NCI-H446 (cell line): ENCODE measurements at places on chromosomes 13 and 19.

DNA sequence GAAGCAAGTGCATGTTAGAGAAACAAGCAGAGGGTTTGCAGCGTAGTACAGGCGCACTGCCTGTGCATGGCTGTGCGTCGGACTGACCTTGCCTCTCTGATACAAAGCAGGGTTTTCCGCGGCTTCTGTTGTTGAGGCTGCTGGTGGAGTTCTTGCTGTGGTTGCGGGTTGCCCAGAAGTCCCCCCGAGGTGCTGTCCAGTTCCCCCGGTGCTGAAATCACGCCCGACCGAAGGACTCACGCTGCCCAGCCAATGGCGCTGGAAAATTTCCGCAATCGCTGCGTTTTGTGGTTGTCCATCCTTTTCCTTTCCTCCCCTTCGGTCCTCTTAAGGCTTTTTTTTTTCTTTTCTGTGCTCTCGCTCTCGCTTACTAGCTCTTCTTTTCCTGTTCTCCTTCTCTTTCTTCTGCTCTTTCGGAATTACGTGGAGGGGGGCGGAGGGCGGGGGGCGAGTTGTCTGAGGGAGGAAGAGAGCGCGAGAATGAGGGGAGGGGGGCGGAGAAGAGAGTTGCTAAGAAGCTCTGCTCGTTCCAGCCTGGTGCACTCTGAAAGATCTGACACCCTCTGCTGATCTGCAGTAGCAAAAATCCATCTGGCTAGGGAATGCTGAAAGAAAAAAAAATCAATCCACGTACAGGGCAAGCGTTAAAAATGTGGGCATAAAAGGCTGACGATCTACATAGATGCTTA, at the start of gene SLITRK1:
TSS of gene SLITRK1 (minus strand) at position 558 of the 689 bp plus-strand sequence. CDS start 967 bp downstream, outside the sequence.
- DNase-seq: no peak

DNA sequence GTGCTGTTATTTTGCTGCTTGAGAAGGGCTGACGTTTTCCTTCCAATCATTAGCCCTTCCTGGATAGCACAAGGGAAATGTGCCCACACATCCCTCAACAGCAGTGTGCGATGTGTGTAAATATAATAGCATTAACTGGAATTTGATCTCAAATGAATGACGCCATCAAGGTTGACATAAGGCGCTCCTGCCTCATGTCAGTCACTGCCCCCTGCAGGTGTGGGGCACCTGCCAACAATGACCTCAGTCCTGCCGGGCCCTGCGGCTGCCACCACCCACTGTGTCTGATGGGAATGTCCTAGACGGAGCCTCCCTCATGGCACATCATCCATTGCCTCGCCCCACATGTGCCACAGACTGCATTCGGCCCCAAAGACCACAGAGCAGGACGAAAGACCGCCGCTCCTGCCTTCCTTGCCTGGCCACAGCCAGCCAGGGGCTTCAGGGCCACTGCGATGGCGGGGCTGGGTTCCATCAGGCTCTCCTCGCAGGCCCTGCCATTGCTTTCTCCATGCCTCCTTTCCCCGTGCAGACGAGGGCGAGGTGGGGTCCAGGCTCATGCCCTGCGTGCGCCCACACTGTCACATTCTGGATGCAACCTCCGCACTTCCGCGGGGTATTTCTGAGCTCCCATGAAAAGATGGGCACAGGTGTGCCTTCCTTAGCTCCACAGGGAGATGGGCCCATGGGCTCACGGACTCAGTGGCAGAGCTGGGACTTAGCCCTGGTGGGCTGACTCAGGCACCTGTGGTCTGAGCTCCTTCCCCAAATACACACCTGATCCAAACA, 146.7 kb downstream of the SOX1 start:
- no peak for DNase-seq

- no peak for DNase-seq
Measured at GRCh38 chr19:8607386-8607785, 3.1 kb downstream of the ADAMTS10 start.

GRCh38 chr13:31670831-31671617, 68.3 kb upstream of the RXFP2 start:
- DNase-seq: no peak

- DNase-seq: no peak
Measured at GRCh38 chr13:79044415-79044814, 361.6 kb downstream of the RBM26 start.

- DNase-seq: no peak
Measured at GRCh38 chr13:60720590-60720989, 323.6 kb downstream of the TDRD3 start.

DNA sequence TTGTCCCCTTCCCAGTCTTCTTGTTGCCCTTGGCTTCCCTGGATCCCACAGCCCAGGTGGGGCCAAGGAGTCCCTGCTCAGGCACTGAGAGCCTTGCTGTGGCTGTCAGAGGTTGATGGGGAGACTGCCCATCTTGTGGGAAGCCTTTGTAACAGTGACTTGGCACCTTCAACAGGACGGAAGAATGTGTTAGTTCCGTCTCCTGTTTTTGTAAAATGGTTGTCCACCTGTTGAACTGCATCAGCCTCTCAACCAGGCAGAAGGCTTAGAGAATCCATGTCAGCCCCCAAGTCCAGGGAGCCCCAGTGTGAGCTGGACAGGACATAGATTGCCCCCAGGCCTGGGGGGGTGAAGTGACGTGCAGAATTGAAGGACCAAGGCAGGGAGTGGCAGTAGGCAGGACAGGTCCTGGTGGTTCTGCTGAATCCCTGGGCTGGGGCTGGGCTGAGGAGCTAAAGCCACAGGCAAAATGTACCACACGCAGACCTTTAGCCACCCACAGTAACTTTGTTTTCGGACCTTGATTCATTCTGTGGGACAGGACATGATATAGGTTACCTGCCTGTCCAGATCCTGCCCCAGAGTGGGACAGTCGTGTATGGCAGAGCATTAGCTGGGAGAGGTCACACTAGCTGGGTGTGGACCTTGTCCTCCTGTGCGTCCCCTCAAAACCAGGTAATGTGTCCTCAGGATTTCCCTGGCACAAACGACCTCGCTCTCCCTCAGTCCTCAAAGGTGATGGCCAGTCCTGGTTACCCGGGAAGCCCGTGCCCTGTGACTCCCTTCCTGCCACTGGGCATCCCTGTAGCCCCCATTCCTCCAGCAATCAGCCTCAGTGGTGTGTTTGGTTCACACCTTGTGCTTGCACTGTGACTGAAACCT, 47.0 kb downstream of the GATAD2A start:
- no peak for DNase-seq

- no peak for DNase-seq
Measured at GRCh38 chr19:55228015-55228391, 560 bp downstream of the TMEM86B start.

- DNase-seq: no peak
Measured at GRCh38 chr13:110600261-110600819, 15.0 kb upstream of the NAXD start.

GRCh38 chr19:35879068-35879467, 10.7 kb downstream of the APLP1 start:
- DNase-seq: no peak

- no peak for DNase-seq
Measured at GRCh38 chr13:26561651-26562511, 4.4 kb downstream of the WASF3 start.

DNA sequence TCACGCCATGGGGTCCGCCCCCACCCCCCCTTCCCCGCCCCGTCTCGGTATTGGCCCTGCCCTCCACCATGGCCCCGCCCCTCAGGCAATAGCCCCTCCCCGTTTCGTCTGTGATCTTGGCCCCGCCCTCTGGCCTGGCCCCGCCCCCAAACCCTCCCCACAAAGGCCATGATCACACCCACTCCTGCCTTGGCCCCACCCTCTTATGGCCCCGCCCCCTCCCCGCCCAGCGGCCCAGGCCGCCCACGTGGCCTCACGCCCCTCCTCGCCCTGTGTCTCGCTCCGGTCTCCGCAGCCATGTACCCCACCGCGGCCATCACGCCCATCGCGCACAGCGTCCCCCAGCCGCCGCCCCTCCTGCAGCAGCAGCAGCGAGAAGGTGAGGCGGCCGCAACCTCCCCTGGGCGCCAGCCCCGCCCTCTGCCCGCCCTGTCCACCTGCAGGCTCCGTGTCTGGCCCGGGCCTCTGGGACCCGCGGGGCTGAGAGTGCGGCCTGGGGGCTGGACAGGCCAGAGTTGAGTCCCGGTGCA, 61.3 kb downstream of the CELF5 start:
- no peak for DNase-seq

DNA sequence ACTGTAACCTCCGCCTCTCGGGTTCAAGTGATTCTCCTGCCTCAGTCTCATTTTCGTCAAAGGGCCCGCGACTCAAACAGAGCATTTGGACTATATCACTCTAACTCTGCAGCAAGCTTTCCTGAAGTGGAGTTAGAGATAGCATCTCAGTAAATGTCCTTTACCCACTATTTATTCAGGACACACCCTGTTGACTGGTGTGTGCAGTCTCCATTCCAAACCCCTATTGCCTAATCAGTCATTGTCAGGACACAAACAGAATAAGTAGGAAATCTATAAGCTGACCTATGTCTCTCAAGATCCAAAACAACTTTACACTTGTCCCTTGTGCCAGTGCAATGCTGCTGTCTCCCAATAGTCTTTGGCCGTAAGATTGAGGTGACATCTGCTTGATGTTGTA, 1.4 kb downstream of the ZNF222 start:
- DNase-seq: no peak

GRCh38 chr13:28538932-28539331, 44.0 kb upstream of the FLT1 start:
- DNase-seq: no peak

DNA sequence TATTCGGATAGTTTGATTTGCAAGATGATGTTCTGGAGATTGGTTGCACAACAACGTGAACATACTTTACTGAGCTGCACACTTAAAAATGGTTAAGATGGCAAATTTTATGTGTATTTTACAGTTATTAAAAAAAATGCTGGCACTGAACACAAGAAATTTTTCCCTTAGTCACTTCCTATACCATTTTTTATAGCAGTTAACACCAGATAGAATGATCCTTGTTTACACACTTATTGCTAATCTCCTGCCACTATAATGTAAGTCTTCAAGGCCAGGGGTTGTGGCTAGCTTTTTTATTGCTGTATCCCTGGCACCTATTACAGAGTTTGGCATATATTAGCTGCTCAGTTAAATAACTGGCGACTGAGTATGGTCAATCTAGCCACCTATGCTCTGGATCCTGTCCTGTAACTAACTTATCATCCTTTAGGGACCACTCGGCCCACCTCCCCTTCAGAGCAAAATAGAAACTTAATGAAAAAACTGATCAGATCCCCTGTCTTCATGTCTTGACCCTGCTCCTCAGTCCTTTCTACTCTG, 2.0 kb upstream of the EBPL start:
- DNase-seq: no peak

GRCh38 chr19:15846923-15847322, 31.5 kb upstream of the OR10H1 start:
- no peak for DNase-seq

DNA sequence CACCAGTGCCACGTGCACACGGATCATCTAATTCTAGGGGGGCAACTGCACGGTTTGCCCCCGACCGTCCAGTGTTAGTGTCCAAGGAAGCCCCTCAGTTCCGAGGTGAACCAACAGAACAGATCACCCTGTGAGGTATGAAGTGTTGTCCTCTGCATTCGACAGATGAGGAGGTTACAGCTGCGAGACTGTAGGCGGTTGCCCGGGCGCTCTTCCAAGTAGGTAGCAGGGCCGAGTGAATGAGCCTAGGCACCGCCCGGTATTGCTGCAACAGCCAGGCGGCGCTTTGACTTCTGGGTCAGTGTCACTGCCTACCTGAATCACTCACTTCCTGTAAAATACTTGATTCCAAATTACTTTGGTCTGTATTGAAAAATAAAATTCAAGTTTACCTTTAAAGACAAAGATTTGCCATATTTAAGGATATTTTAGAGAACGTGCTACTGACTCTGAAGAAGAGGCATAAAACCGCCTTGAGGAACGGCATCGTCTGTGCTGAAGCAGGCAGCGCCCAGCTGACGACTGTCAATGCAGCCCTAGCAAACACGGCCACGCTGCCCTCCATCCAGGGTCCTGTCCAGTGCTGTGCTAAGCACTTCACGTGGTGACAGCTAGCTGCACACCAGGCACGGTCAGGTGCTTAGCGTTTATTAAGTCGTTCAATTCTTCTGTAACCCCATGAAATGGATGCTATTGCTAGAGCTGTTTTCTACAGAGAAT, 19.3 kb upstream of the RASA3 start:
- DNase-seq: no peak

- no peak for DNase-seq
Measured at GRCh38 chr13:56718791-56719190, 421.9 kb upstream of the PRR20A start.

GRCh38 chr13:110925023-110925612, 10.2 kb upstream of the ANKRD10 start:
- no peak for DNase-seq

- no peak for DNase-seq
Measured at GRCh38 chr13:113121183-113121927, 1.2 kb upstream of the F10 start.

GRCh38 chr13:32585550-32586079, 637 bp upstream of the PDS5B start:
- no peak for DNase-seq

DNA sequence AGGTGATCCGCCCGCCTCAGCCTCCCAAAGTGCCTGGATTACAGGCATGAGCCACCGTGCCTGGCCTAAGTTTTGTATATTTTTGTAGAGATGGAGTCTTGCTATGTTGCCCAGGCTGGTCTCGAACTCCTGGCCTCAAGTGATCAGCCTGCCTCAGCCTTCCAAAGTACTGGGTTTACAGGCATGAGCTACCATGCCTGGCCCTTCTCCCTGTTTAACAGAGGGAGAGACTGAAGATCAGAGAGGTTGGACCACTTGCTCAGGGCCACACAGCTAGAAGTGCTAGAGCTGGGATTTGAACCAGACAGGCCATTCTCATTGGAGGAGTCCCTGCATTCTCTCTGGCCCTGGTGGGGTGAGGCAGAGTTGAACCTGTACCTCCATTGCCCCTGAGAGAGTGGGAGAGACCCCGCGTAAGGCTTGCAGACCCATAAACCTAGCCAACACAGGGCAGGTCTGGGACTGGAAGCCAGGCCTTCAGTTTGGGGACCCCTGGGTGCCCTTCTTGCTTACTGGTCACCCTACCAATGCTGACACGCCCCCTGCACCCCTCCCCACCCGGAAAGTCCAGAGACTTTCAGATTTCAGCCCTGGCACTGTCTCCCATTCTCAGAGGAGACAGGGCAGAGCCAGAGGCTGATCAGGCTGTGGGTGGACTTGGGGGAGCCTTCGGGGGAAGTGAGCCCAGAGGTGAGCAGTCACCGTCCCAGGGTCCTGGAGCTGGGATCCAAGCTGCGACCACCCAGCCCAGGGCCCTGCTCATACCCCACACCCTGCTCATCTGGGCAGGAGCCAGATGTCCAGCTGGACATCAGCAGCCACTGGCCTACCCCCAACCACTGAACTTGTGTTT, 13.3 kb downstream of the TTYH1 start:
- no peak for DNase-seq

DNA sequence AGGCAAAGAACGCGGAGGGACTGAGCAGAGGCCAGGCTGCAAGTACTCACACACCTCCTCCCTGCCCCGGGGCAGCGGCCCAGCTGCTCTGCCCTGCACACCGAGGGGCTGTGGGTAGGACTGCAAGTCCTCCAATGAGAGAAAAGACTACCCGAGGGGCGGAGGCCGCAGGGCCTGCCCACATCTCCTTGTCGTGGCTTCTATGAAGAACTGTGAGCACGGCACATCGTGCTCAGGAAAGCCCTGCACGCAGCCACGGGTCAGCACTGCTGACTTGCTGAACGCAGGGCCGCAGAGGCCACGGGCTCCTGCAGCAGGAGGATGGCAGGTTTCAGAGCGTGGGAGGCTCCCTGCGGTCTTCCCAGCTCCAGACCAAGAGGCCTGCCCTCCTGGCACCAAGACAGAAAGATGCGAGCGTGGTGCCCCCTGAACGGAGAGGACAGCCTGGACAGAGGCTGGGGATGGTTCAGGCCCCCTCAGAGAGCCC, 37.4 kb downstream of the CEBPG start:
- no peak for DNase-seq
